ENCODE measurements at places on chromosomes 2 and 18.

GRCh38 chr18:56825321-56825720, 174.2 kb downstream of the WDR7 start:
- no peak for DNase-seq

- no peak for DNase-seq
Observed at GRCh38 chr2:31097962-31098613, 40.2 kb downstream of the GALNT14 start.

- peak; percentile 69 for DNase-seq
Observed at GRCh38 chr18:3596637-3597384, 146.8 kb downstream of the TGIF1 start.

DNA sequence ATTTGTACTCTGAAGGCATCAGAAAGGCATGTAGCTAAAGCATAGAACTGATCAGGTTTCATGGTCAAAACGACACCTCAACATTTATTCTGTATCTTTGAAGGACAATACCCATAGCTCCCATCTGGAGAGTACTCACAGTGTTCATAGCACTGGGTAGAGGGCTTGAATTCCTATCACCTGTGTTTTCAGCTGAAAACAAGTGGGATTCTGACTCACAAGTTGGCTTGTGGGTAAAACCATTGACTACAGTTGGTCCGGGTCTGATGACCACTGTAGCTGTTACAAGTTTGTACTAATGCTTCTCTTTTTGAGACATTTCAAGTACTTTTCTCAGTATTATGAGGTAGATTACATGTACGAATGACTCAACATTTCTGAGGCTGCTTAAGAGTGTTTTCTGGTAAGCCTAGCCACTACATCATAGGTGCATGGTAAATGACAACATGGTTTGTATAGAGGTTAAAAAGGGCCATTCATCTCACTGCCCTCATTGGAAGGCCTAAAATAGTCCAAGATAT, 68.6 kb upstream of the PELI1 start:
- no peak for DNase-seq

DNA sequence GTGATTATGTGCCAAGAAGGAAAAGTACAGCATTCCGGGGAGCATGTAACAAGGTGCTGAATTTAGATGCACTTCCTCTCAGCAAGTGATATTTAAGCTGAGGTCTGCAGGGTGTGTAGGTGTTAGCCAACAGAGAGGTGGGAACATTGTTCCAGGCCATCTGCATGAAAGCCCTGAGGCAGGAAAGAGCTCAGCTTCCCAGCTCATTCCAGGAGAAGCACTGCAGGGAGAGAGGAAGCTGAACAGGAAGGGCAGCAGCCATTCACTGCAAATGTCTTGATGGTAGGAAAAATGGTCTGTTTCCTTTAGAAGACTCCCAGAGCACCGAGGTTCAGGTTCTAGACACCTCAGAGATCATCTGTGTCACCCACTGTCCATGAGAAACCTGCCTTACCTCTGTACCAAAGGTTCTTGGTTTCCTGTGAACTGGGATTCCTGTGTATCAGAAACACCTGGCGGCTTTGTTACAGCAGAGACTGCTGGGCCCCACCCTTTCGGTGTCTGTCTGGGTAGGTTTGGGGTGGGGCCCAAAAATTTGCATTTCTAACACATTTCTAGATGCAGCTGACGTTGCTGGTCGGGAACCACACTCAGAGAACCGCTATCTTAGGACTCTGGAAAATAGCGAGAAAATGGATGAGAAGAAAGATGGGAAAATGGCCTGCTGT, 84.0 kb downstream of the RTN4 start:
- DNase-seq = no peak

GRCh38 chr2:75586971-75587370, 26.2 kb upstream of the EVA1A start:
- no peak for DNase-seq

- no peak for DNase-seq
Observed at GRCh38 chr18:57438743-57439608, 3.8 kb downstream of the ONECUT2 start.

DNA sequence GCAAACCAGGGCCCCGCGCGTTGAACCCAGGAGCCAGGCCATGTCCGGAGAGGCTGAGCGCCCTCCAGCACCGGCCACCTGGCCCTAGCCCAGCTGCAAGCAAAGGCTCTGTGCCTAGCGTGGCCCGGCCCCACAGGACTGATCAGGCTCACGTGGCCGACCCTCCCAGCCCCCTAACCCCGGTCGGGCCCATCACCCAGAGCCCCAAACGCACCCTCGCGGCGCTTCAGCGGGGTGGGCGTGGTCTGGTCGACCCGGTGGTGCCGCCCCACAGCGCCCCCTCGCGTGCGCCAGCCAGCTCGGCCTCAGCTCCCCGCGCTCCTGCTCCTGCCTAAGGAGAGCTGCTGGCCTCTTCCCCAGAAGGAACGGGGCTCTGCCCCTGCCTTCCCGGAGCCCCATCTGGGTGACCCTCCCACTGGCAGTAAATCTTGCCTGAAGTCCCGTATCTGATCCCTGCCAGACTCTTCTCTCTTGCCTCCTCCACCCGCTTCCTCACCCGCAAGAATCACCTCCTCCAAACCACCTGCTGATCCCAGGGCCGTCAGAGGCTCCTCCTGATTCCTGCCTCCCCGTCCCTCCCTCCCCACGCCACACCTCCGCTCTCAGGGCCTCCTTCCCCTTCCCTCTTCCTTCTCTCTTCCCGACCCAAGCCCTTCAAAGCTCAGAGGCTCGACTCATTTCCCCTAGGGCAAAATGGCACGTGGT, 12.3 kb upstream of the TEX51 start:
- DNase-seq = peak; percentile 82

DNA sequence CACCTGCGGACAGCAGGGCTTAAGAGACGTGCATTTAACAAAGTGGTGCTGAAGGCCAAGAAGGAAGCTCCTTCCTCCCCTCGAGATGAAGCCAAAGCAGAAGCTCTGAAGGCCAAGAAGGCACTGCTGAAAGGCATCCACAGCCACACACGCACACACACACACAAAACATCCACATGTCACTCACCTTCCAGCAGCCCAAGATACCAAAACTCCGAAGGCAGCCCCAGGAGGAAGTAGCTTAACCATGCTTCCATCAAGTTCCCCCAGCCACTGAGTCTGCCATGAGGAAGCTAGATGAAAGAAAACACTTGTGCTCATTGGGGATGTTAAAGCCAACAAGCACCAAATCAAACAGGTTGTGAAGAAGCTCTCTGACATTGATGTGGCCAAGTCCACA, 175.7 kb upstream of the POU3F3 start:
- no peak for DNase-seq

GRCh38 chr2:45169339-45170190, 160.3 kb upstream of the SIX2 start:
- peak; percentile 15 for DNase-seq

- no peak for DNase-seq
Observed at GRCh38 chr2:213491376-213491775, 207.1 kb downstream of the SPAG16 start.

- DNase-seq = no peak
Observed at GRCh38 chr2:118122594-118123281, 34.5 kb downstream of the INSIG2 start.

- DNase-seq = no peak
Observed at GRCh38 chr2:25929789-25930473, 51.6 kb upstream of the ASXL2 start.

GRCh38 chr2:77434880-77435279, 87.3 kb downstream of the LRRTM4 start:
- DNase-seq = no peak

DNA sequence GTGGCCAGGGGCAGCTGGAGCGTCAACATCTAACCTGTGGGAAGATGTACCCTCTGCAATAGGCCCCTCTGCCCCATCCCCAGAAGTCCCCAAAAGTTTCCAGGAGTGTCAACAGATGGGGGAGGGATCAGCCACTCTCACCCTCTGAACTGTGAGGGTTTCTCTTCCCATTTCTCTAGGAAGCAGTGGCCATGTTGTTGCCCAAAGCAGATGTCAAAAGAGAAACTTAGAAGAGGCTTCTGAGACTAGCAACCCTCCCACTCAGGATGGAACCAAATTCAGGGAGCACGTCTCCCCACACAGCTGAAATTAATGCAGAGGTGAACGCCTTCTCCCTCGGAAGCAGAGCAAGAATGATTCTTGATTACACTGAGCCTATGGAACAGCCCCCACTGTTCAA, 70.3 kb downstream of the ARL4C start:
- no peak for DNase-seq

GRCh38 chr2:174184915-174185314, 63.4 kb downstream of the OLA1 start:
- no peak for DNase-seq

GRCh38 chr18:23257686-23258565, 122.6 kb downstream of the CABLES1 start:
- DNase-seq = no peak

- DNase-seq = no peak
Observed at GRCh38 chr2:164015328-164016123, 279.7 kb upstream of the FIGN start.

DNA sequence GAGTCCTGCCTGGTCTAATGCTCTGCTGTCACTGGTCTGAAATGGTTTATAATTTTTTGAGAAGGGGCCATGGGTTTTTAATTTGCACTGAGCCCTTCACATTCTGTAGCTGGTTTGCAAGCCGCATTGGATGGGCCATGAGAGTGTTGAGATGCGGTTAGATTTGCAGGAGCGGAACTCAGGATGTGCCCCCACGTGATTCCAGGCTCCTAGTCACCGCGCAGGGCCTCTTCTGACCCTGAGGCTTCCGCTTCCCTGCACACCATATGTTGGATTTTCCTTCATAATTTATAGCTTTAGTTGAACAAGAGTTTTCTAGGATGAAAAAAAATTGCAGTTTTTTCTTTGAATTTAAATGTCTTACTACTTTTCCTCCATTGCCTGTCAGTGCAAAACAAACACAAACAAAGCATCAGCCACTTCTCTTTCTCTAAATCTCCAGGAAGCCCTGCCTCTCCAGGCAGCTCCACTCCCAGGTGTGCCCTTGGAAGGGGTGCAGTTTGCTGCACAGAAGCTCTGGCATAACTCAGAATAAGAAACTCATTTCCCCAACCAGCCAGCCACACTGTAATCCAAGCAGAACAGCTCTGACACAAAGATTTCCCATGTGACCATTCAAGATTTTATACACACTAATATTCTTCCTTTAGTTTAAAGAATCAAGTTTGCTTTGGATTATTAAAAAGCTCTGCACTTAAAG, 18.4 kb upstream of the TPO start:
- no peak for DNase-seq

GRCh38 chr2:216858312-216858711, 1.6 kb downstream of the TNP1 start:
- no peak for DNase-seq

DNA sequence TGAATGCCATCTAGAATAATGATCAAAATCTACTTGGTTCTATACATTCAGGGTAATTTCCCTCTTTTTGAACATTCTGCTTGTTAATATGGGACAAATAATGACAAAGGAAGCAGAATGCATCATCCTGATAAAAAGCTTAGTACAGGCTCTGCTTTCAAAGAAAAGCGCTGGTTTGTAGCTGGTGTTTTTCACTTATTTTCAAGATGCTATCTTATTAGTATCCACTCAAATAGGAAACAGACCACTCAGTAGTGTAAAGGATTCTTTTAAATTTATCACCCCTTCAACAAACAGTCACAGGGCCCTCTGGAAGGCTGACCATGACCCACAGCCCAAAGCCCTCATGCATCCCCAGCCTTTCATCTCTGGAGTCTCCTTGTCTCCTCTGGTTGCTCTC, 18.0 kb upstream of the AFF3 start:
- DNase-seq = no peak

GRCh38 chr18:31042406-31043181, at the start of gene DSC3:
TSS of gene DSC3 (minus strand) at chr18:31042742. CDS start at chr18:31042660, 82 bp downstream.
- DNase-seq = peak; percentile 23

GRCh38 chr2:112710956-112711750, 9.7 kb upstream of the NT5DC4 start:
- no peak for DNase-seq
